ENCODE measurements at places on chromosomes 6 and 20.

GRCh38 chr20:33674294-33675135 is at the start of gene NECAB3:
NECAB3 (minus strand) TSS chr20:33674428; CDS start chr20:33674352, 76 bp downstream.
- DNase-seq: peak; percentile 84

GRCh38 chr20:46572153-46572552 is 21.7 kb upstream of the OCSTAMP start:
- peak; percentile 4 for DNase-seq

DNA sequence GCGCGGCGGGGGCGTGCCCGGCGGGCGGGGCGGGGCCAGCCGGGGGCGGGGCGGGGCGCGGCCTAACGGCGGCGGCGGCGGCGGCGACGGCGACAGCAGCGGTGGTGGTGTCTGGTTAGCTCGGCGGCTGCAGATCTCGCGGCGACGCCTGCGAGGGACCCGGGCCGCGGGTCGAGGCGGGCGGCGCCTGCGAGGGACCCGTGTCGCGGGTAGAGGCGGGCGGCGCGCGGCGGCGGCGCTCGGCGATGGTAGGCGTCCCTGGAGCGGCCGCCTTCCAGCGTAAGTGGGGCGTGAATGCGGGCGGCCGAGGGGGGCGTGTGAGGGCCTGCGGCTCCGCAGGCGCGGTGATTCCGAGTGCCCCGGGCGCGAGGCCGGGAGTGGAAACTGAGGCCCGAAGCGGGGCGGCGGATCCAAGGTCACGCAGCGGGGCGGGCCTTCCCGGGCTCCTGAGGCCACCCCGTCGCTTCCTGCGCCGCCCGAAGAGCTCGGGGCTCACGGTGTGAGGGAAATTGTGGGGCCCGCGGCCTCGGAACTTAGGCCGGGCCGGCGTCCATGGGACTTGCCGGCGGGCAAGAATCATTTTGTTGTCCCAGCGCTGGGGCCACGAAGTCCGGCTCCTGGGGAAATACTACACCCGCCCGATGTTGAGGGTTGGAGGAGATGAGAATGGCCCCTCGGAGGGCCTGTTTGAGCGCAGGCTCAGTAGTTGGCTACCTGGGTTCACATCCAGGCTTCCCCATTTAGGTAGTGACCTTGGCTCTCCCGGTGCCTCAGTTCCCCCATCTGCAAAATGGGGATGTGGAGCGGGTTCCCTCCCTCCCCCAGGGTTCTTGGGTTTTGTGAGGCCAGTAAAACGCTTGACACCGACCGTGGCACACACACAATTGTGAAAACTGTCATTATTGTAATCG is at the start of gene CBFA2T2:
CBFA2T2 (plus strand) TSS at position 74 of the 911 bp plus-strand sequence; CDS start at position 246, 172 bp downstream.
- DNase-seq: peak; percentile 85

DNA sequence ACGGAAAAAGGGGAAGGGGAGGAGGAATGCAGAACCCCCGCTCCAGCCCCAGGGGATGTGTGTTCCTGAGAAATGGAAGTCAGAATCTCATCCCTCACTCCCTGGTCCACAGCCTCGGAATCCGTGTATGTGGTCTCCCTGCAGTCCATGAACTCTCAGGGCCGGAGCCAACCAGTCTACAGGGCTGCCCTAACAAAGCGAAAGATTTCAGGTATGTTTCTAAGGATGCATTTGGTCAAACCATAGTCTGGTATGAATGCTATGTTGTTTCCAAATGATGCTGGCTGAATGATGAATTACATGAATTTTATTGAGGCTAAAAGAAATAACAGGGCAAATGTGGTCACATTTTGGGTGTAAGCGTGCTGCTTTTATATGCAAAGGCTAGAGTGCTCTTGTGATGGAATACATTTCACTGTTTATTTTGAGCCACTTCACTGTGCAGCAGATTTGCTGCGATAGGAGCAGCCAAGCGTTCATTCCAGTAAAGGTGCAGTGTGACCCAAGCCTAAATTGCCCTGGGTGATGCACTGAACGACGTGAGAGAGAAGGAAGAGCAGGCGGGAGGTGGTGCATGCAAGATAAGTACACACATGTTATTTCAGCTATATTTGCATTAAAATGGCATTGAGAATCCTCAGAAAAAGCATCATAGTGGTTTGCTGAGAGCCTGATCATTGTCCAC is 52.4 kb downstream of the FNDC1 start:
- no peak for DNase-seq

GRCh38 chr20:32354592-32355416 is 3.3 kb upstream of the ASXL1 start:
- DNase-seq: no peak

GRCh38 chr6:37695273-37695672 is 2.4 kb downstream of the MDGA1 start:
- no peak for DNase-seq

DNA sequence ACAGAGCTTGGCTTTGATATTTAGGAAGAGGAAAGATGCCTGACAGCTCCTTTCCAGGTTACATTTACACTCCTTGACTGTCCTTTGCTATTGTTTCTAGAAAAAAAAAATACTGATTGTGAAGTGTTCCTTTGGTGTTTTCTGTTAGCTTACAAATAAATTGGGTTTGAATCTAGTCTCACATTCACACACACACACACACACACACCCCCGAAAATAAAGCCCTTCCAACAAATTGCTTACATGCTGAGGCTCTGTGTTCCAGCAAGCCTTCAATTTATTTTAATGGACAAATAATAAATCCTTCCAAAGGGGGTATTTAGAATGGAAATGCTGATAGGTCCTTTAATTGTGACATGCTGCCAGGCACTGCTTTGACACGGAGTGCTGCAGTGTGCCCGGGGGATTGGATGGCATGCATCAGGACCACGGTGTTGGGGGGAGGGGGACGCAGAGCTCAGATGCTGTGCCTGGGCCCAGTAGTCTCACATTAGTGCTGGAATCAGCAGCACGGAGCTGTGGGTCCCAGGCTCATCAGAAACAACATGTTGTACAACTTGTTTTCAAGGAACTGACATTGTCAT is 199.9 kb downstream of the CD83 start:
- peak; percentile 36 for DNase-seq

All from retina (tissue), 1 donor.